Glomerular endothelial cell (primary cell): ENCODE measurements at places on chromosomes 1 and 21. TPM values are rescaled to one million over a fixed set of nuclear protein-coding genes. Genes with fewer than 3 reads are reported as not detected.

DNA sequence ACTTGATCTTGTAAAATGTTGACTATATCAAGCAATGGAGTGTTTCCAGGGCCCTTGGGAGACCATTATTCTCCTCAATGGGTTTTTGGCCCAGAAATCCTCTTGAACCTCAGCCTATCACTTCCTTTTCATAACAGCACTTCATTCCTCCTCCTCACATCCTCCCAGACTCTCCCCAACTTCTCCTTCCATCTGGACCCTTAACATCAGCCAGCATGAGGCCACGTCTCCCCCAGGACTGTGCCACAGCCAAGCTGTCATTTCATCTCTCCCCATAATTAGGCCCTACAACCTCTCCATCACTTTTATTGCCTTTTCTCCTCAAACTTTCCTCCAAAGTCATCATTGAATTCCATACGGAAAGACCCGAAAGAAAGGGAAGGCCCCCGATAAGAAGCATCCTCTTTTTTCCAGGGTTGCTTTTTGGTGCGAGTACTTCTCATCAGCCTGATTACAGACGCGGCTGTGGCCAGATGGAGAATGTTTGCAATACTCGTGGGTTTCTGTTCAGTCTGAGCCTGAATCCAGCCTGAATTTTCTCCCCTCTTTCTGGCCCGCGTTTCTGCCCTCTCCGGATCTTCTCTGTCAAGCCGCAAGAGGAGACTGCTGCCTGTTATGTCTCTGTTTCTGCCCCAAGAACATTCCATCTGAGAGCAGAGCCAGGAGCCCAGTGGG is 52.7 kb upstream of the SLC25A33 start:
- DNase-seq: no peak

DNA sequence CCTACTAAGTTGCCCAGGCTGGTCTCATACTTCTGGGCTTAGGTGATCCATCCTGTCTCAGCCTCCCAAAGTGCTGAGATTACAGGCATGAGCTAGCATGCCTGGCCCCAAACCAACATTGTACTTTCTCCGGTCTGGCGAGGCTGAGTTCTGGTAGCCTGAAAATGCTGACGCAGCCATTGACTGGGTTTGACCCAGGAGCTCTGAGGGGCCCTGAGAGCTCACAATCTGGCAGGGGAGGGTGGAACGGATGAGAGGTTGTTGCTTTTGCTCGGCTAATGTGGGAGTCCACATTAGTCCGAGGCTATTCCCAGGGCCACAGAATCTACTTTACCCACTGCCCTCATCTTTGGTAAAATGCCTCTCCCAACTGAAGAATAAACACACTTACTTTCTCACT is 35.1 kb upstream of the PARP1 start:
- no peak for DNase-seq

GRCh38 chr1:55369474-55369873 is 154.3 kb upstream of the USP24 start:
- no peak for DNase-seq

GRCh38 chr1:29259802-29260441 is 23.6 kb downstream of the PTPRU start:
- no peak for DNase-seq

DNA sequence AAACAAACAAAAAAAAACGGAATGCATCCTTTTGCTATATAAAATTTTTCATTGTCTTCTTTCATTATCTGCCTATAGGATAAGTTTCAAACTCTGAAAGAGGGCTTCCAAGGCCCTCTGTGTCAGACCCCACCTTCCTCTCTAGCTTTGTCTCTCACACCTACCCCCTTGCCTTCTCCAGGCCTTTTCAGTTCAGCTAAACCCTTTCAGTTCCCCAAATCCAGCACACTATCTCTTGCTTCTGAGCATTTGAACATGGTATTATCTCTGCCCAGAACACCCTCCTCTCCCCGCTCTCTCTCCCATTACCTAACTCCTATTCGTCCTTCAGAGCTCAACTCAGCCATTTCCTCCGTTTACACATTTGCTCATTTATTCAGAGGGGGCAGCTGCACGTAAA is 35.7 kb downstream of the C1orf216 start:
- no peak for DNase-seq

DNA sequence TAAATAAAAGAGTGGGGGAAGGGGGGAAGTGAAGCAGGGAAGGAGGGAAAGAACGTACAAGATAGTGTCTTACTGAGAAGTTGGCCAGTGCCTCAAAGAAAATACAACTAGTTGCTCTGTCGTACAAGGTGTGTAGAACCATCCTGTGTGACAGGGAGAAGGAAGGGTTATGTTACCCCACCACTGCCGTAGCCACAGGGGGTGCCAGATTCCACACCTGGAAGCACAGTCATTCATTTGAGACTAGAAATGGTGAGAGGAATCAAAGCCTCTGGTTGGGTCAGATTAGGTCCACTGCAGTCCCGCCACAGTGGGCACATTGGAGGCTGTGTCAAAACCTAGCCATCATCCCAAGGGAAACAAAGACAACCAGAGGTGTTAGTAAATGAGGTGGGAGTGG is 2.7 kb upstream of the ERI3 start:
- DNase-seq: no peak

KCNE2 gene
- not detected in 2 replicates for total RNA-seq

DNA sequence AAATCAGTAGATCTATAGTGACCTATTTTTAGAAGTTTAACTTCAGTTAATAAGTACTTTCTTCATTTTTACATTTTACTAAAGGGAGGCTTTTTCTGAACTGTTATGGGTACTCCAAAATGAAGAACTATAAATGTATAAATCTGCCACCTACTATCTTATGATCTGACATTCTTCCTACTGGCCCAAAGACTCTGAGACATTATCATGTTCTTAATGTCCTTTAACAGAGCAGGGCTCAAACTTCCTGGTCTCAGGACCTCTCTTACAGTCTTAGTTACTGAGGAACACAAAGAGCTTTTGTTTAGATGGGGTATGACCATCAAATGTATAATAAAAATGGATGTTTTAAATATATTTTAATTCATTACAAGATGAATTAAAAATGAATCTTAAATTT is 8.9 kb downstream of the TRIM33 start:
- no peak for DNase-seq

DNA sequence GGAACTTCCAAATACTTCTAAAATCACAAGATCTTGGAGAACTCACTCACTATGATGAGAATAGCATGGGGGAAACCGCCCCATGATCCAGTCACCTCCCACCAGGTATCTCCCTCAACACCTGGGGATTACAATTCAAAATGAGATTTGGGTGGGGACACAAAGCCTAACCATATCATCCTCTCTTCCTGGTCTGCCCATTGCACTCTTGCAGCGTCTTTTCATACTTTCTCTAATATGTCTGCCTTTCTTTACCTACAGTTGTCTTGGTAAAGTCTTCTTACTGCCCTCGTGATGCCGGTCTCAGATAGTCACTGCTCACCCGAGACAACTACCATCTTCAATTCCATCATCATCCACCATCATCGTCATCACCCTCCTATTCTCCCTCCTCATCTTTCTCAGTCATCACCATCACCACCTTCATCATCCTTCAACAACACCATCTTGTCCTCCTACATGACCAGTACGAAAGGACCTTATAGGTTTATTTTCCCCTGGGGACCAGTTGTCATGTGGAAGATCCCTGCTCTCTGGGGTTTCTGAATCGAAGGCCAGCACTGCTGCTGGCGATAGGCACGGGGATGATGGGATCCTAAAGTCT is 58.5 kb upstream of the CASZ1 start:
- DNase-seq: no peak

GRCh38 chr1:19809044-19809750 is 5.9 kb downstream of the RNF186 start:
- DNase-seq: no peak

DEPDC1 gene
- 2.1 and 6.0 TPM in 2 replicates for total RNA-seq

DNA sequence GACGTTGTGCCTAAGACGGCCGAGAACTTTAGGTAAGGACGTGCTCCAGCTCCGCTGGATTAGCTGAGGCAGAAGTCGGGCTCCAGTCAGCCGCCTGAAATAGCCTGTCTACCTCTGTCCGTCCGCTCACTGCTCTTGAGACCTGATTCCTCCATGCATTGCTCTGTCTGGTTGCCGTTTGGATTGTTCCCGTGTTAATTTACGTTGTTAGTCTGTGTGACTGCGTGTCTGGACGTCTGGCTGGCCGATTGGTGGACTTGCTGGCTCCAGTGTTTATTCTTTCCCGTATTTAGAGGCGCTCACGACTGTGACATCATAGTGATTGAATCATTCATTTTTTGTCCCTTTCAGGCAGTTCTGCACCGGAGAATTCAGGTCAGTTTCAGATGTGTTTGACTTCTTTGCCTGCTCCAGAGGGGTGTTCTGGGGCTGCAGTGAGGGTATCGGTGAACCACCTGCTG is 684 bp downstream of the PPIH start:
- no peak for DNase-seq

- no peak for DNase-seq
These were observed 11.8 kb upstream of the CELSR2 start for GRCh38 chr1:109237512-109237911.

GRCh38 chr1:9859281-9860014 is 35.7 kb upstream of the CLSTN1 start:
- DNase-seq: no peak

DNA sequence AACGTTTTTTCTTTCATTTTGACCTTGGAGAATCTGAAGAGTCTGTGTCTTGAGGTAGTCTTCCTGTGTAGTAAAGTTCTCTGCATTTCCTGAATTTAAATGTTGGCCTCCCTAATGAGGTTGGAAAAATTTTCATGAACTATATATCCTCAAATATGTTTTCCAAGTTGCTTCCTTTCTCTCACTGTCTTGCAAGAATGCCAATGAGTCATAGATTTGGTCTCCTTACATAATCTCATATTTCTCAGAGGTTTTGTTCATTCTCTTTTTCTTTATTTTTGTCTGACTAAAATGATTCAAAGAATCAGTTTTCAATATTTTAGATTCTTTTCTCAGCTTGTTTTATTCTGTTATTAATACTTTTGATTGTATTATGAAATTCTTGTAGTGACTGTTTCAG is 87.6 kb downstream of the DRAM2 start:
- DNase-seq: no peak

- no peak for DNase-seq
These were observed 333.8 kb downstream of the ZP4 start for GRCh38 chr1:237556911-237557310.

HCRTR1 gene
- total RNA-seq: 0.58 and 1.3 TPM in 2 replicates

ATP6V1G3 gene
- not detected in 2 replicates for total RNA-seq

TNFSF18 gene
- 59.4 and 224 TPM in 2 replicates for total RNA-seq

DNA sequence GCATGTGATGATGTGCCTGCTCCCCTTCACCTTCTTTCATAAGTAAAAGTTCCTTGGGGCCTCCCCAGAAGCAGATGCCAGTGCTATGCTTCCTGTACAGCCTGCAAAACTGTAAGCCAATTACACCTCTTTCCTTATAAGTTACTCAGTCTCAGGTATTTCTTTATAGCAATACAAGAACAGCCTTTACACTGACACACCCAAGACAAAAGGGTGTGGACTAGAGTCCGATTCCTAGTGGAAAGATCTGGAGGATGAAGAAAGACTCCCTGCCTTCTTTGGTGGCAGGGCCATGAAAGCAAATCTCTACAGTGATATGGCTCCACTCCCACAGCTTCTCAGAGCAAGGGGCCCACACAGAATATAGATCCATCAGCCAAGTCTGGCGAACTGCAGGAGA is 209.7 kb upstream of the ST6GALNAC5 start:
- DNase-seq: no peak

- DNase-seq: no peak
These were observed 145.6 kb downstream of the HIVEP3 start for GRCh38 chr1:41773144-41773591.

DNA sequence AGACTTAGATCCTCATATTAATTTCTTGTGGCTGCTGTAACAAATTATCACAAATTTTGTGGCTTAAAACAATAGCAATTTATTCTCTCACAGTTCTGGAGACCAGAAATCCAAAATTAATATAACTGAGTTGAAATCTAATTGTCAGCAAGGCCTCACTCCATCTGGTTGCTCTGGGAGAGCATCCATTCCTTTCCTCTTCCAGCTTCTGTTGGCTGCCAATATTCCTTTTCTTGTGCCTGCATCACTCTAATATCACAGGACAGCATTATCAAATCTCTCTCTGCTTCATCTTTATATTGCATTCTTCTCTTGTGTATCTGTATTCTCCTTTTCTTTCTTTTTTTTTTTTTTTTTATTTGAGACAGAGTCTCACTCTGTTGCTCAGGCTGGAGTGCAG is 9.3 kb downstream of the SLC35A3 start:
- DNase-seq: no peak

ATAD3A gene
- 48.3 and 54.5 TPM in 2 replicates for total RNA-seq

GRCh38 chr1:85394130-85394529 is 70.8 kb downstream of the DDAH1 start:
- DNase-seq: no peak

CA6 gene
- not detected in 2 replicates for total RNA-seq

DNA sequence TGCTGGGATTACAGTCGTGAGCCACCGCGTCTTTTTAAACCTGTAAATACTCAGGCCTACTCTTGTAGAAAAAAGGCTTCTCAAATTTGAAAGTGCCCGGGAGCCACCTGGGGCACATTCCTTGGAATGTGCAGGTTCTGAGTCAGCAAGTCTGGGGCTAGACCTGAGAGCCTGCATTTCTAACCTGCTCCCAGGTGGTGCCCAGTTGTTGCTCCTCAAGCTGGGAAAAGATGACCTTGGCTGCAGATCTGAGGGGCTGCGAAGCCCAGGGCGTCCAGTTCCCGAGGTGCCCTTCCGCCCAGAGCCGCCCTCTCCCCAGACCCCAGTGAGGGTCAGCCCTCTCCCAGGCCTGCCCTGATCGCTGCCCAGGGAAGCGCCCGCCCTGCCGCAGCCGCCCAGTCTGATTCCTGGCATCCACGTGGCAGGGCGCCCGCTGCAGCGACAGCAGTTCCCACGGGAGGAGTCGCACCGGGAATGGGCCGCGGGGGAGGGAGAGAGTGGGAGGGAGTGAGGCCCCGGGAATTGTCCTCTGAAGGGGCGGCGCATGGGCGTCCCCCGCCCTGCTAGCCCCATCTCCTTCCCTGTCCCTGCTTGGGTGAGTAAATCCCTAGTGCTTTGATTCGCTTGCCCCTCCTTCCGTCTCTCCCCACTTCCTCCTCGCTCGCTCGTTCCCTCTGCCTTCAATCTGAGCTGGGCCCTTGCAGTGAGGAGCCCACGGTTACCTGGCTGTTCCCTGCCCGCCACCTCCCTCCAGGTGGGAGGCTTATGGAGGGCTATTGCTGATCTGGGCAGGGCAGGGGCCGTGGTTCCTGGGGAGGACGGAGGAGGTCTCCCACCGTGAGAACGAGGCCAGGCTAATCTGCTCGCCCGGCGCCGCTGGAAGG is 18.8 kb upstream of the TENT5B start:
- DNase-seq: no peak

MAP1LC3C gene
- 0.92 TPM in 1 of 2 replicates, not detected in the other for total RNA-seq

GRCh38 chr1:111570781-111571181 is 48.8 kb upstream of the RAP1A start:
- no peak for DNase-seq

GRCh38 chr1:179510038-179510437 is 65.7 kb downstream of the NPHS2 start:
- no peak for DNase-seq

GRCh38 chr1:117389284-117389683 is 22.0 kb downstream of the MAN1A2 start:
- DNase-seq: no peak

RBM8A gene
- 153 and 164 TPM in 2 replicates for total RNA-seq

DNA sequence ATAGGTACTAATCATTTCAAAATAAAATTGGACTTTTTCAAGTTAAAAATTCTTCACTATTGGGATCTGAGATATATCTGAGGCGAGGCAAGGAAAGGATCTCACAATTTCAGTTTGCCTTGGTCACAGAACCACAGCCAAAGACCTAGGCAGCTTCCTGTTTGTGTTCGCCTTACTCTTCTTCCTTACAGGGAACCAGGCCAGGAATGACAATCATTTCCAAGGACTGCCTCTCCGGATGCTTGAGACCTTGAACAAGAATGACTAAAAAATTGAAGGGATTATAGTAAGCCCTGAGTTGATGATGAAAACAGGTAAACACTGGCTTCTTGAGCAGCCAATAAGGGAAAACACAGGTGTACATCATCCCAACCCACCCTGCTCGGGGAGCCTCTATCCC is 35.2 kb upstream of the SERBP1 start:
- no peak for DNase-seq
